ENCODE measurements at places on chromosomes 6 and 20. TPM values are rescaled to one million over a fixed set of nuclear protein-coding genes. Genes with fewer than 3 reads are reported as not detected.

The BPI gene
- 0.10 TPM for total RNA-seq

The PTCRA gene
- total RNA-seq: not detected

The TFAP2D gene
- total RNA-seq: 0.14 TPM

The MYLK4 gene
- total RNA-seq: 0.48 TPM

The ADA gene
- total RNA-seq: 11.3 TPM

The F13A1 gene
- total RNA-seq: not detected

The ERVFRD-1 gene
- not detected for total RNA-seq

All from H4 (cell line).